ENCODE measurements at places on chromosomes 3 and 15.

- DNase-seq: no peak
These were observed 30.1 kb upstream of the ARL8B start for GRCh38 chr3:5092018-5092417.

DNA sequence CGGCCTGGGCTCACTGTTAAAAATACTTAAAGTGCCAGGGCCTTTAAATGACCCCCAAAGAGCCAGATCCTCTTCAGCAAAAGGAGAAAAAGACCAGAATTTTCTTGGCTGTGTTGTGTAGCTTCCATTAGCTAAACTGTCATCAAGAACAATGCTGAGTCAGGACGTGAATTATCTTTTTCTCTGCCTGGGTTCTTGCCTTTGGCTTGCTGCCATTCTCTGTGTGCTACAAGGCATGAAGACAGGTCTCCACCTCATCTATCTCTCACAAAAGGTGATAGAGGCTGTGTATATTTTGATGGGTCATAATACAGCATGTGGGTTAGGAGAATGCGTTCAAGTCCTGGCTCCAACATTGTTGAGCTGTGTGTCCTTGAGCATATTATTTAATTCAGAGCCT lies 52.4 kb upstream of the SELENOK start:
- DNase-seq: no peak

DNA sequence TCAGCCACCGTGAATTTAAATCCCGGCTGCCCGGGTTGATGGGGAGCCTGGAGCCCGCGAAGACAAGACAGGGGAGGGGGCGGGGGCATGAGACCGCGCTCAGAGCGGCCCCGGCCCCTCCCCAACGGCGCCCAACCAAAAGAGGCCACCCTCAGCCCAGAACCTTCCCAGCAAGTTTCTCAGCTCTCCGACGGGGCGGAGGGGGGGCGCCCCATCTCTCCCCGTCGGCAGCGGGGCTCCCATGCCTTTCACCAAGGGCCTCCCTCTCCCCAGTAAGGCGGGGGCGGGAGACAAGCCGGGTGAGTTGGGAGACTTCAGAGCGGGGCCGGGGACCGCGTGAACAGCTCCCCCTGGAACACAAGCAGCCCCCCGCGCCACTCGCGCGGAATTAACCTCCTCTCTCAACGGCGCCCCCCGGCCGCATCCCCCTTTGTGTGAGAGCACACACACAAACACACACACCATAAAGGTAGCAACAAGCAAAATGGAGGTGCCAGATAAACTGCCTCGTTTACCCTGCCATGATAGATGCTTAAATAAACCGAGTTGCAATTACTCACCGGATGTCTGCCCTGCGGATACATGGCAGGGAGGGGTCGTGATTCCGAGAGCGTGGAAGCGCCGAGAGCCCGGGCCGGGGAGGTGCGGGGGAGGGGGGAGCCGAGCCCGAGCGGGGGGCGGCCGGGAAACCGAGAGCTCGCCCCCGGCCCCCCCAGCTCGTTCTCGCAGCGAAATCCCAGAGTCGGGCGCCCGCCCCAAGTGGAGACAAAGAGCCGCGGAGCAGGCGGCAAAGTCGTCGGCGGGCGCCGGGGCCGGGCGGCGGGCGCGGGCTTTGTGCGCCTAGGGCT lies 1.3 kb downstream of the TLE3 start:
- peak; percentile 51 for DNase-seq

GRCh38 chr15:65767895-65768294 lies 24.2 kb downstream of the DENND4A start:
- DNase-seq: no peak

DNA sequence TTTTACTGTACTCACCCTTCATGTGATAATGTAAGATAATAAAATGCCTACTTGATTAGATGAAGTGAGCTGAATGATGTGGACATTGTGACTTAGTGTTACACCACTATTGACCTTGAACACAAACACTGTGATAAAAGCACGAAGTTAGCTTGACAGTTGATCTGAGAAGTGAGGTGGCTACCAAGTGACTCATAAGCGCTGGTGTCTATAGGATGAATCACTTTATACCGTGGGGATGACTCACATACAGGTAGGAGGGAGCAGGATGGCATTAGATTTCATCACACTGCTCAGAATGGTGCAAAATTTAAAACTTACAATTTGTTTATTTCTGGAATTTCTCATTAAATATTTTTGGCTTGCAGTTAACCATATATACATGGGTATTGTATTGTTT lies 174.7 kb upstream of the CNTN3 start:
- no peak for DNase-seq

DNA sequence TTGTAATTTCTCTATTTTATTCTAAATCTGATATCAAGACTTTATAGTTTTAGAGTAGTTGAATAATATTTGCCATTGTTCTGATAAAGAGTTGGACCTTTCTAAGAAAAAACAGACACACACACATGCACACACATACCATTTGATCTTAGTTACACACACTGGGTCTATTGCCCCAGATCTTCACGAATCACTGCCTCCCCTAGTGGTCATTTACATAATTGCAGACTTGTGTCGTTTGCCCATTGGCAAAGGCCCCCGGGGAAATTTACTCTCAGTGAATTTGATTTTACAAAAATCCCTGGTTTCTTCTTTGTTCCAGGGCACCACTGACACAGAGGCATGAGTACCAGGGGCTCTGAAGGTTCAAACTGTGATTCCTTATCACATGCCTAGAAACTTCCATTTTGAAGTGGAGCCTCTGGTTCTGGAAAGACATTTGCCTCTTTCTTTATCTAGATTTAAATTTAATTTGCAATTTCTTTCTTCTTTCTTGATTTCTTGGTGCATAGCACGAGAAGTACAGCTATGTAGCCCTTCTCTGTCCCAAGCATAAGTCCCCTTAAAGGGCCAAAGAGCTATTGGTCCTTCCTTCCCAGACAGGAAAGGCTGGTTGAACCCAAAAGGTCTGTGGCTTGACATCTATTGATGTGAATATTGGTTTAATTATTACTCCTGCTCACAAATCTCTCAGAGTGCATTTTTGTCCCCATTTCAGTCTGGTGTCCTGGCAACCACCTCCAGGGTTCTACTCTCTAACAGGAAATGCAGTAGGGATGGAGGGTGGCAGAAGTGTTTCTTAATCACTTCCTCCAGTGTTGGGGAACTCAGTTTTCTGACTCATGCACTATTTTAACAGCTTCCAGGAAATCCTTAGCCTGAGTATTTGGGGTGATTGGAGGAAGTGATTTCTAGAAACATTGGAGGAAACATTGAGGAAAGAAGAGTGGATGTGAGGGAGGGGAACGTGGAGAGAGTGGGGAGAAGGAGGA lies 32.4 kb upstream of the SLC6A11 start:
- peak; percentile 36 for DNase-seq

DNA sequence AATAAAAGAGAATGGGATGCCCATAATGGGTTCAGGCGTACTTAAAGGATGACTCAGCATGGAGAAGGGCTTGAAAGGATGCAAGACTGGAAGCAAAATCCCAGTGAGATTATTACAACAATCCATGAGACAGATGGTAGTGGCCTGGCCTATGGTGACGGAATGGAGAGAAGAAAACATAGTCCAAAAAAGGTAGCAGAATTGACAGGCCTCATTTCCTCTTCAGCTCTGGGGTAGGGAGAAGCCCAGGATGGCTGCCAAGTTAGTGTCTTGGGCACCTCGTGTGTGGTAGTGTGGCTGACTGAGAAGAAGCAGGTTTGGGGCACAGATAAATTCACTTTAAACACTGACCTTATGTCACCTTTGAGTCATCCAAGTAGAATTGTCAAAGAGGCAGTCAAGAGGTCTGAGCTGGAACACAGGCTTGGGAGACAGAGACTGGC lies 18.1 kb downstream of the MB21D2 start:
- DNase-seq: peak; percentile 42

DNA sequence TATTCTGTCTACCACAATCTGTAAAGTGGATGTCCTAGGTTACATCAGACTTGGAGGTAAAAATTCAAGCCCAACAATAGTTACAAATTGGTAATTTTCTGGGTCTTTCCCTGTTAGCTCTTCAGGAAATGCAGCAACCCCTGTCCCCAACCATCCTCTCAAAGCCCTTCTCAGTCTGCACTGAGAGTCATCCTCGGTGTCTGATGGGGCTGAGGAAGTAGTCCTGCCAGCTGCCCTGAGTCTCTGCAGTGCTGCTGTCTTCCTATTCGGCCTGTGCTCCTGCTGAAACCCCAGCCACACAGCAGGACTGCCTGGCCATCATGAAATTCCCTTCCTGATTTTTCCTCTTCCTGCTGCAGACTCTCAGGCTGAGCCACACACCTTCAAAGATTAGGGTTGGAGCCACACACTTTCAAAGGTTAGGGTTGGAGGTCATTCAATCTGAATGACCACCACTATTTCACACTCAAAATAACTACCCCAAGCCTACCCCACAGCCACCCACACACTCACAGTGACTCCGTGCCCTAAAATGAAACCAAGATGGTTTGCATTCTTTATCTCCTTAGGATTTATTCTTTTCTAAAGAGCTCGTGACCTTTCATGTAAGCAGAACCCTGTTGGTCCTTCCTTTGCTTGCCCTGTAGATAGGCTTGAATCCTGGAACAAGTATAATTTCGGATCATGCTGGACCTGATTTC lies 17.6 kb downstream of the TRIM42 start:
- DNase-seq: no peak

GRCh38 chr3:187183903-187184302 lies 13.4 kb upstream of the RTP1 start:
- no peak for DNase-seq

- DNase-seq: peak; percentile 93
These were observed 40.4 kb downstream of the DNAJB8 start for GRCh38 chr3:128426128-128426921.

- no peak for DNase-seq
These were observed 327.4 kb downstream of the SHQ1 start for GRCh38 chr3:72520690-72521308.

DNA sequence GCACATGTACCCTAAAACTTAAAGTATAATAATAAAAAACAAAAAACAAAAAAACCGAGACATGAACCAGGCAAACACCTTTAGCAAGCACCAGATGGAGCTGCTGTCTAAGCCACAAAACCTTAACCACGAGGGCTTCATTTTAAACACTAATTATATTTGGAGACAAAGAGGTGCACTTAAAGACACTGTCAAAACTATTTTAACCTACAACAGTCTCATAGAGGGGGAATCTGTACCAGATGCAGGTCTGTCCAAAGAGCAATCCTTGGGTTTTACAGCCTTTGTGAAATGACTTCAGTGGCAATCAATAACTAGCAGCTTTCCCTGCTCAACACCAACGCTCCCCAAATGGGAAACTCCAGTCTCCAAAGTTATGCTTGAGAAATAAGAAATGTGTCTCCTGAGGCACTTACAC lies 115.7 kb upstream of the TSPAN3 start:
- no peak for DNase-seq

GRCh38 chr3:48835650-48836366 lies 11.9 kb downstream of the PRKAR2A start:
- DNase-seq: no peak

- no peak for DNase-seq
These were observed 343.0 kb downstream of the ZBTB20 start for GRCh38 chr3:114804099-114804498.

GRCh38 chr3:111859974-111860859 lies 1.2 kb downstream of the PHLDB2 start:
- DNase-seq: peak; percentile 82

GRCh38 chr3:110974902-110975301 lies 96.7 kb upstream of the NECTIN3 start:
- no peak for DNase-seq

- DNase-seq: peak; percentile 82
These were observed 16.3 kb downstream of the RGMA start for GRCh38 chr15:93072411-93073394.

DNA sequence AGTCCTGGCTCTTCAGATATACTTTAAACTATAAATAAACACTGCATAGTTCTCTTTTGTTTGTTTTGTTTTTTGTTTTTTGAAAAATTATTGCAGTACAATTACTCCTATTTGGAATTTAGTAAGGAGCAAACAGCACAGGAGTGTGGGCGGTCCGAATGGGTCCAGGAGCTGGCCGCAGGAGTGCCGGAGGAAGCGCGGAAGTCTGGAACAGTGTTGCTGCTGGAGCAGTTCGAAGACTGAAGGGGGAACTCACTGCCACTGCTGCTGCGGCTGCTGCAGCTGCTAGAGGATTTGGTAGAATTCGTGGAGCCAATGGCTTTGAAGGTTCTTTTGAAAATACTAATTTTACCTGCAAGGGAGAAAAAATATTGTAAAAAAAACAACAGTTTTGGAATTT lies 329.9 kb downstream of the ZNF385D start:
- no peak for DNase-seq

DNA sequence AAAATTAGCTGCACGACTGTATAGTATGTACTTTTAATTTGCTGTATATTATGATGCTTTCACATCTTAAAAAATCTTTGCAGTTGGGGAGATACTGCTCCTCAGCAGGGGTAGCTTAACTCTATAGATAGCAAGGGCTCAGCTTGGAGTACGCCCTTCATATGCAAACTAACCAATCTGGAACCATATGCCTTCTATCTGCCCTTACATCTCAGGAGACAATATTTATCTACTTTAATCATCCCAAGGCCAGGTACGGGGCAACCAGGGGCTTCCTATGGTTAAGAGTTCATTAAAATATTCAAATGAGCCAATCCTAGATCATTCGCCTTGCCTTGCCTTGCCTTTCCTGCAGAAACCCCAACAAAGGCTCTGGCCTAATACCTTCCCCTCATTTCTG lies 204.1 kb upstream of the ZBTB20 start:
- DNase-seq: no peak

DNA sequence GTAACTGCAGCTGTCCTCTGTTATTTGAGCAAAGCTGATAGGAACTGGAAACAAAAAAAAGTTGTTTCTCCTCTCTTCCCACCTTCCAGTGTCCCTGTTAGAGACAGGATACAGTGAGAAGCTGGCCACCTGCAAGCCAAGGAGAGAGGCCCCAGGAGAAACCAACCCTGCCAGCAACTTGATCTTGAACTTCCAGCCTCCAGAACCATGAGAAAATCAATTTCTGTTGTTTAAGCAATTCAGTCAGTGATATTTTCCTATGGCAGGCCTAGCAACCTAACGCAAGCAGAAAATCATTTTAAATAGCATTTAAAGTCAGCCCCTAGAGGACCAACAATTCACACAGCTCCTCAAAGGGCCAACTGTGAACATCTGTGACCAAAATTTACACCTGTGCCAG lies 291.3 kb downstream of the OXSM start:
- no peak for DNase-seq

DNA sequence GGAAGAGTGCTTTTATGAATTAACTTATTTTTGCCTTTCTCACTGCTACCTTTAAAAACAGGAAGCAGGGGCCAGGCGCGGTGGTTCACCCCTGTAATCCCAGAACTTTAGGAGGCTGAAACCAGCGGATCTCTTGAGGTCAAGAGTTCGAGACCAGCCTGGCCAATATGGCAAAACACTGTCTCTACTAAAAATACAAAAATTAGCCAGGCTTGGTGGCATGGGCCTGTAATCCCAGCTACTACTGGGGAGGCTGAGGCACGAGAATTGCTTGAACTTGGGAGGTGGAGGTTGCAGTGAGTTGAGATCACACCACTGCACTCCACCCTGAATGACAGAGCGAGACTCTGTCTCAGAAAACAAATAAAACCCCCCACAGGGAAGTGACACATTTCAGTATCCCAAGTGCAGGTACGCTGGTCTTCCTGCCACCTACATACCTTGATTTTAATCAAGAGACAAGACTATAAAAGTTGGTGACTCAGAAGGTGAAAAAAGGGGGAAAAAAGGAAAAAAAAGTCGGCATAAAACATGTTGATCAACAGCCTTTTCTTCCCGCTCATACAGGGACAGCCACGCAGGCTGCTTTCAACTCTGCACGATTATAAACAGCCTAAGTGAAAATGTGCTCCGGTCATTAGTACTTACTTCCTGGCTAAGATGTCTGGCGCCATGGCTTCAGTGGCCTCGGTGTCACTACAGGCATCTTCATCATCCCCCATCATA lies 18.8 kb downstream of the PPP1R2 start:
- no peak for DNase-seq
